ENCODE measurements at places on chromosomes 6 and 20.

GRCh38 chr6:9420316-9421015 is 985.1 kb upstream of the SLC35B3 start:
- no peak for DNase-seq

DNA sequence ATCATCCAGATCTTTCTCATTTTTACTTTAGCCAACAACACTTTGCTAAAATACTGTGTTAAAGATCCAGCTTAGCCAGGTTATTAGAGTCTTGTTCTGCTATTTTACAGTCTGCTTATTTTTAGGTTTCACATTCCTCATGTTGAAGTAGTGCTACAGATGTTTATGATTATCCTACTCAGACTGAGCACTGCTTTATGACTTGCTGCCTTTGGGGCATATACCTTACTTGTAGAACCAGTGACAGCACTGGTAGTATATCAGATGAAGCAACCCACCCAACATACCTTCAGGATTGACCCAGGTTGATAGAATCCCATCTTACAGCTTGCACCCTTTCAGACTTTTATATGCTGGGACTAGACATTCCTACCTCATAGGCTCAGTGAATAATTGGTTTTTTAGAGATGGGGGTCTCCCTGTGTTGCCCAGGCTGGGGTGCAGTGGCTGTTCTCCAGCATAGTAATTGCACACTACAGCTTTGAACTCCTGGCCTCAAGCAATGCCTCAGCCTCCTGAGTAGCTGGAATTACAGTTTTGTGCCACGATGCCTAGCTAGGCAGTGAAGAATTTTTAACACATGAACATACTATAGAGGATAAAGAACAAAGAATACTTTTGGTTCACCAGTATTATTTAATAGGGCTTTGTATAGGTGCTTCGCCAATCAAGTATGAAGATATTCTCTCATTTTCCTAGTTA is 63.8 kb upstream of the DYNLRB1 start:
- DNase-seq = no peak

GRCh38 chr20:49230561-49231133 is 11.4 kb downstream of the DDX27 start:
- no peak for DNase-seq

DNA sequence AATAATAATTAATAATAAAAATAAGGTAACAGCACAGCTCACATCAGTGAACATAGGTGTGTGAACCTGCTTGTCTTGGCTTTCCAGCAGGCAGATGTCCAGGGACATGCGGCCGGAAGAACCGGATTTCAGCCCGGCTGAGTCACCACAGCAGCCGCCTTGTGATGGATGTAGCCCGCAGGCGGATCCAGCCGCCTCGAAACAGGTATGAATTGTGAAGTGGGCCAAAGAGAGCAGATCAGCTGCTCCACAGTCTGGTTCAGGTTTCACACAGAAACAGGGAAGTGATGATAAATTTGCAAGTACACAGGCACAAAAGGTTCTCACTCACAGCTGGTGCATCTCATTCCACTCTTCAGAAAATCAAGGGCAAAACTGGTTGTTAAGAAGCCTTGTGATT is 55.1 kb downstream of the ID4 start:
- peak; percentile 92 for DNase-seq

DNA sequence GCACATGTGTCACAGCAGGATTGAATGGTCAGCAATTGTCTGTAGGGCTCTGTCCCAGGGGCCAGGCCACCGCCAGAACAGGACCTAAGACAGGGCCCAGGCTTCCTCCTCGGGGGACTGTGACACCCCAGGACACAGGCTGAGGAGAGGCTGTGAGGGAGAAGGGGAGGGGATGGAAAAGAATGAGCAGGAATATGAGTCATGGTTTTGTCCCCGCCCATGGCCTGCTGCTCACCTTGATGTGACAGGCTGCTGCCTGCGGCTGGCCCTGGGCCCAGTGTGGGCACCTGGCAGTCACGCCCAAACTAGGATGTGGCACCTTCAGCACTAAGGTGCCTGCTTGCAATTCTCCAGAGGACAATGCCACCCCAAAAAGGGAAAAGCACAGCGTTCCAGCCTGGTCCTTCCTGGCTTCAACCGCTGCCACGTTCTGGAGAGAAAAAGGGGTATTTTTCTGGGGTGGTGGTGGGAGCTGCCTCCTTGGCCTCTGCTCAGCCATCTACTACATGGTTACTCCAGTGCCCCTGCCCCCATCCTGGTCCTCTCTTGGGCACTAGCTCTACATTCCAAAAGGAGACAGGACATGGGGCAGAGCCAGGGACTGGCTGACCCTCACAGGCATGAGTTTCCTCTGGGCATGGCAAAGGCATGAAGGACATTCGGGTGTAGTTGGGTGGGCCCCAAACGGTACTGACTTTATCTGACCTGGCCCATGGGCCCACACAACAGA is 93.4 kb downstream of the SLC22A23 start:
- no peak for DNase-seq

GRCh38 chr6:134169871-134170486 is 117.6 kb upstream of the SLC2A12 start:
- DNase-seq = no peak

DNA sequence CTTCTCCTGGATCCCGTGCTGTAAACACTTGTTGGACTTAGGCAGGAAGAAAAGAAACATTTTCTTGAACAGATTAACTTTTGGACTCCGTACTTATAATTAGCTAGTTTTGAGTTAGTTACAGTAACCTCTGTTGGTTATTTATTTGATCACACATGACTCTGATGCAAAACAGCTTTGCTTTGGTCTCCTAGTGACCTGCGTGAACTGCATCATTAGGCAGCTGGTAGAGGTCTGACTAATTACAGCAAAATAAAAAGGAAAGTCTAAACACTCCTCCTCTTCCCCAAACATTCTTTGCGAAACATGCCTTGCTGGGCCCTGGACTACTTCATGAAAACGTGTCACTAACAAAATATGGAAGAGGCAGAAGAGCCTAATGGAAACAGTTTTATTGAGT is 61.1 kb upstream of the ZFP64 start:
- no peak for DNase-seq
